ENCODE measurements at places on chromosomes 6 and 20.

DNA sequence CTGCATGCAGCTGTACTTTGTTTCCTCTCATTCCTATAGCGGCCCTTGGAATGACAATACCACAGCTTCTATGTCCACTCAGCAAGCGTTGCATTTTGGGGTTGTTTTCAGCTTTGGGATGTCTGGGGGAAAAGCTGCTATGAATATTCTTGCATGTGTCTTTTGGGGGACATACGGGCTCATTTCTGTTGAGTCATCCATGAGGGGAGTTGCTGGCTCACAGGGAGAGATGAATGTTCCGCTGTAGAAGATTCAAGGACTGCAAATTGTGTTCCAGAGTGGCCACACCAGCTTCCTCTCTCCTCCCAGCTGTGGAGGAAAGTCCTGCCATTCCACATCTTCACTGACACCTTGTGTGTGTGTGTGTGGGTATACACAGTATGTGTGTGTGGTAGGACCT is 43.3 kb downstream of the TGM2 start:
- DNase-seq, result no peak

GRCh38 chr6:146028252-146028795 is 538 bp upstream of the GRM1 start:
- peak; percentile 8 for DNase-seq

DNA sequence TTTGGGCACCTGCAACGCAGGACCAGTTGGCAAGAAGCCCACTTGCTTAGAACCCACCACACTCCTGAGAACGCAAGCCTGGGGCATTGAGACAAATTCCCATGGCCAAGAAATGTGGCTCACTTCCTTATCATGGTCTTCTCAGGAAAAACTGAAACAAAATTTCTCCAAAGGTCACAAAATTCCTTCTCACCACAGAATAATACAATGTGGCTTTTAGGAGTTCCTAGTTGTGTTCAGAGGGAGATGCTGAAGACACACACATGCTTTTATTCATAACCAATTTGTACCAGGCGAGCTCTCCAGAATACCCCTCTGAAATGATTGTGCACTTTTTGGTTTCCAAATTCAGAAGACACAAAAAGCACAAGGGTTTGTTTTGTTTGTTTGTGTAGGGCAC is 31.6 kb downstream of the ADTRP start:
- no peak for DNase-seq

DNA sequence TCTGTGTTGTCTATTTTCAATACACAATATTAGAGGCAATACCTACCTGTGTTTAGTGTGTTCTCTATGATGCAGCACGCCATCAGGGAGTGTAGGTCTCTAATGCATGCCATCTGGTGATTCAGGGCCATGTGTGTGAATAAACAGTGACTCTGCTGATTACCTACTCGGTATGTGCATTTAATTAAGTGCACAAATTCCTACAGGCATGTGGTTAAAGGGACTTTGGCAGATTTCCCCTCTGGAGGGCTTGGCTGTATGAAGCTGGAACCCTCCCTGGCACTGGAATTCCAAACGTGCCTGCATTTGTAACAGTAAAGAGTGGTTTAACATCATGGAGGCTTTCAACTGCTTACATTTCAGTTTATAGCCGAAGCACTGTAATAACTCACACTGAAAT is 401.5 kb upstream of the SASH1 start:
- DNase-seq, result no peak

Measured in effector CD4-positive, alpha-beta T cell (primary cell).